ENCODE measurements at places on chromosomes 5 and 9.

- DNase-seq, result no peak
Observed at GRCh38 chr9:134064711-134065110, 3.1 kb downstream of the BRD3 start.

DNA sequence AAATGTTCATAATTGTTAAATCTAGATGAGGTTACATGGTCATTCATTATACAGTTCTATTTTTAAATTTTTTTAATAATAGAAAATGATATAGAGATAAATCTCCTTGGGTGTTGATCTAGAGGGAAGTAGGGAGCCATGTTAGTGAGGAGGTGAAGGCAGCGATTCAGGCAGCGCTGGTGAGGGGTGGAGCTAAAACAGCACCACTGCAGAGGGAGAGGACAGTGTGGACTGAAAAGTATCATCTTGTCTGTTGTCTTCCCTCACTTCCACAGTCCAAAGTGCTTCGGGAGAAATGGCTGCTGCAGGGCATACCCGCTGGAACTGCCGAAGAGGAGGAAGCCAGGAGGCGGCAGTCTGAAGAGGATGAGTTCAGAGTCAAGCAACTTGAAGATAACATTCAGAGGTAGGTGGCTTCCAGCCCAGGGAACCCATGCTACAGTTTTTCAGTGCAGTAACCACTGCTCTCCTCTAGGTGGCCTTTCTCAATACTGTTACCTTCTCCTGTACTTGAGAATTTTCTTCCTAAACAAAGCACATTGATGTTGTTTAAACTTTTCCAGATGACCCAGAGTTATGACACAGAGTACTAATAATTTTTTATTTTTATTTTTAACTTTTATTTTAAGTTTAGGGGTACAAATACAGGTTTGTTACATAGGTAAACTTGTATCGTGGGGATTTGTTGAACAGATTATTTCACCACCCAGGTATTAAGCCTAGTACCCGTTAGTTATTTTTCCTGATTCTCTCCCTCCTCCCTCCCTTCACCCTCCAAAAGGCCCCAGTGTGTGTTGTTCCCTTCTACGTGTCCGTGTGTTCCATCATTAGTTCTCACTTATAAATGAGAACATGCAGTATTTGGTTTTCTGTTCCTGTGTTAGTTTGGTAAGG lies 100.5 kb downstream of the PALM2AKAP2 start:
- DNase-seq, result no peak

- DNase-seq, result no peak
Observed at GRCh38 chr9:82208741-82209450, 220.3 kb downstream of the SPATA31D1 start.

GRCh38 chr5:82309091-82309531 lies 31.0 kb upstream of the RPS23 start:
- DNase-seq, result no peak

DNA sequence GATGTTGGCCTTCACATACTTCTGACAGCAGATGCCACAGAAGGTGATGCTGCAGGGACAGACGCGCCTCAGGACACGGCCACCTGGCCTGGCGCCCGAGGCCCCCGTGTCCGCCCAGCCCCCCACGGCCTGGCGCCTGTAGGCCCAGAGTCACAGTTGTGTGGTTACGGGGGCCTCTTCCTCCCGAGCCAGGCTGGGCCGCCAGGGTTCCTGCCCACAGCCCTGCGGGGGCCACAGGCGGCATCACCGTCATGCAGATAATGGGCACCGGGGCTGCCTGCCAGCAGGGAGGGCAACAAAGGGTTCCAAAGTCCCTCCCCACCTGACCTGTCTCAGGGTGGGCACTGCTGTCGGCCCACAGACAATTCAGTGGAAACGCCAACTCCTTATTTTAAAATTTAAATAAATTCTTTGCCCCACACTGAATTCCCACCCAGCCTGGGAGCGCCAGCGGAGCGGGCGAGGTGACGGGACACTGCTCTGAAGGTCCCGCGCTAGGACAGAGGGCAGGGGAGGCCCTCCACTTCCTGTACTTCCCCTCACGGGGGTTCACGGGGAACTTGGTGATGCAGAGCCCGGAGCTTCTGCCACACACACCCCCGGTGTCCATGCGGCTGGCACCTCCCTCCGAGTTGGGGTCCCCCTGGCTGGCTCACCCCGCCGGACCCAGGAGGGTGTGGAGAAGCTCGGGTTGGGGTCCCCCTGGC lies 40.6 kb downstream of the EXOC3 start:
- no peak for DNase-seq

DNA sequence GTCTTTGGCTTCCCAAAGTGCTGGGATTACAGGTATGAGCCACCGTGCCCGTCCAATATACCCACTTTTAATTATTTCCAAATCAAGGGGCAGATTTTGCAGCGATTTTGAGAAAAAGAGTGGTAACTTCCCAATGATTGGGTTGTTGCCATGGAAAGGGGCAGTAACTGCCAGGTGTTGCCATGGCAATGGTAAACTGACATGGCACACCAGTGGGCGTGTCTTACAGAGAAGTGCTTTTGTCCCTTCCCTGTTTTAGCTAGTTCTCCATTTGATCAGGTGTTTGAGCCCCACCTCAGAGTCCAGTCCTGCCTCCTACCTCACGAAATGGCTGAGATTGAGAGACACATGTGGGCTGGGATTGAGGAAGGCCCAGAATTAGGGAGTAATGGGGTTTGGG lies 86.3 kb upstream of the IER5L start:
- DNase-seq, result no peak

- DNase-seq, result no peak
Observed at GRCh38 chr5:146313027-146313426, 25.6 kb upstream of the POU4F3 start.
